ENCODE measurements at places on chromosomes 16 and 17.

GRCh38 chr17:56319531-56319930 lies 166.3 kb downstream of the ANKFN1 start:
- peak; percentile 63 for DNase-seq

DNA sequence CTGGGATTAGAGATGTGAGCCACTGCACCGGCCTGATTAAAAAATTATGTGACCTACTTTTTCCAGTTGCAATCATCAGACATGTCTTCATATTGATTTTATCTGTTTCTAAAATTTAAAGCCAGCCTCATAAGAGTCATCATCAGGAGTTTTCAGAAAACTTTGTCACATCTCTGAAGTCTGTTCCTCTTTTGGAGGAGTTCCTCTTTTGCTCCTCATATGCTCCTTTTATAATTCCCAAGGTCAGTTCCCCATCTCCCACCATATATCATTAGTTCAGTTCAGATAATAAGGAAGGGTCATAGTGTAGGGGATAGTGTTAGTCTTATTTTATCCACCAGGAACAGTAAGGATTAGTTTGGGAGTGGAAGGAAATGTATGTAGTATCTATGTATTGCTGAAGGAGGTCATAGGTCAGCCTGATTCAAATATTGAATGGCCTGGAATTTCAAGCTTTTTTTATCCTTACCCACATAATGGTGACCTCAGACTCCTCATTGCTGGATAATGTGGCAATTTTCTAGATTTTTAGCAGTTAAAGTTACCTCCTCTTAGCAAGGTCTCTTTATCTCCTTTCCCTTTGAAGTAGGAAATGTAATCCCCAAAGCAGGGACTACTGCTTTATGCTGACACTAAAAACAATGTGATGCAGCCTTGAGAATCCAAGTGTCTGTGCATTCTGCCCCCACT lies 13.8 kb upstream of the DUSP14 start:
- no peak for DNase-seq

DNA sequence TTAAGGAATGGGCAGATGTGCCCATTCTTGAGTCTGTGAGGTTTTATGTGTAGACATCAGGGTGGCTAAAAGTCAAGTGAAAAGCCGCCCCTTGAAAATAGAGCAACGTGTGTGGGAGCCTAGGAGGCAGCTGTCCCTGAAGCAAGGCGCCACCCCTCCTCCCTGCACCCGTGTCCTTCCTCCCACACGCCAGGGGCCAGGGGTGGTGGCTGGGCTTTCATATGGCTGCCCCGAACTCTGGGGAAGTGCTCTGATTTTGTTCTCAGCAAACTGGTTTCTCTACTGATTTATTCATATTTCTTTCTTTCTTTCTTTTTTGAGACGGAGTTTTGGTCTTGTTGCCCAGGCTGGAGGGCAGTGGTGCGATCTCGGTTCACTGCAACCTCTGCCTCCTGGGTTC lies 4.7 kb downstream of the ZNF750 start:
- DNase-seq = no peak

GRCh38 chr16:85062845-85063244 lies 35.2 kb downstream of the KIAA0513 start:
- no peak for DNase-seq

GRCh38 chr17:31798205-31798724 lies 60.8 kb downstream of the COPRS start:
- DNase-seq = no peak

DNA sequence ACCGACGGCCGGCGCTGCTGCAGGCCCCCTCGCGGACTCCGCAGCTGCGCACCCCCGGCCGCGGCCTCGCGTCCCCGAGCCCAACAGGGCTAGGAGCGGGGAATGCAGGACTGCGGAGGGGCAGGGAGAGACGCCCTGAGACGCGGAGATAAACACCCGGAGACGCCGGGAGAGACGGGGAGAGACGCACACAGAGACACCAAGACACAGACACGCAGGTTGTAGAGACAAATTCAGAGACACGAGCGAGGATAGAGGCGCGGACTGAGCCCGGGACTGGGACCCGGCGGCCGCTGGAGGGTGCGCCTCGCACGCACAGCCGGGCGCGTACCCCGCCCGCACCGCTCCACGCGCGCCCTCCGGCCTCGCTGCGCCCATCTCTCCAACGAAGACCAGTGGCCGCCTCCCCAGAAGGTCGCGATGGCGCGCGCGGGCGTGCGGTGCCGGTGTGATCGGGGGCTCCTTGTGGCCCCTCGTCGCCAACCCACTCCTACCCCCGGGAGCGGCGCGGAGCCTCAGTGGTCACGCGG lies 902 bp downstream of the STAC2 start:
- DNase-seq = no peak

DNA sequence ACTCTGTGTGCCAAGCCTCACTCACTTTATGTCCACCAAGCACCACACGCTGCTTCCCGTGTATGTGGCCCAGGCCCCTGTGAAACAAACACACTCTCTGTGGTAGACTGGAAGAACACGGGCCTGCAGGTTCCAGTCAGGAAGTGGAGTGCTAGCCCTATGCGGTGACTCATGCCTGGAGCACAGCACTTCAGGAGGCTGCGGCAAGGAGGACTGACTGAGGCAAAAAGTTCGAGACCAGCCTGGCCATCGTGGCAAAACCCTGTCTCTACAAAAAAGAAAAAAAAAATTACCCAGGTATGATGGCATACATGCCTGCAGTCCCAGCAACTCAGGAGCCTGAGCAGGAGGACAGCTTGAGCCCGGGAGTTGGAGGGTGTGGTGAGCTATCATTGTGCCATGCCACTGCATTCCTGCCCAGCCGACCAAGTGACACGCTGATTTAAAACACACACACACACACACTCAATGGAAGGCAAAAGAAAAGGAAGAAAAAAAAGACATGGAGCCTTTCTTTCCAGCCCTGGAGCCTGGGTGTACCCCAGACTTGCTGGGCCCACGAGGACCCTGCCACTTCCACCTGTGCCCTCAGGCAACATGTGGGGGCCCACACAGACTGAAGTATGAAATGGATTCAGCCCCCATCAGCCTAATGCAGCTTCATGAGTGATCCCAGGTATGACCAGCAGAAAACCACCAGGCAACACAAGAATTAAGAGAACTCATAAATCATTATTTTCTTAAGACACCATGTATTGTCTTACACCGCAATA lies 126.6 kb downstream of the ANKRD11 start:
- DNase-seq = no peak

DNA sequence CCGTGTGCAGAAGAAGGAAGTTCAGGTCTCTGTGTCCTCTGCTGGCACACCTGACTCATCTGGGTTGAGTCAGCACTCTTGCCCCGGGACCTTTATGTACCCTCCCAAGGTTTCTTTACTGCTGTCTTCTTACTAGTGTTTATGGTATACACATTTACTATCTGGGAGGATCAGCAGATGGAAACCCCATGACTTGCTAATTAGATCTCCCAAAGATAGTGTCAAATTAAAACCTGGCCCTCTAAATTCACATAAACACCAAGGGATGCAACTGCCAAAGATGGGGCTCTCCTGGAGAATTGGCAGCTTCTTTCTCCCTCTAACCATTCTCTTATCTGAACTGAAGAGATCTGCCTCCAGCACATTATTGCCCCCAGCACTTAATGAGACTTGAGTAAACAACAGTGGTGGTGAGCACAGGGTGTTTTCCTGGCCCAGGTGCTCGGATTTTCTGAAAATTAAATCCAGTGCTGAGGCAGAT lies 718.1 kb upstream of the SOX9 start:
- no peak for DNase-seq

- DNase-seq = no peak
Observed at GRCh38 chr17:5809056-5809455, 224.7 kb upstream of the NLRP1 start.

DNA sequence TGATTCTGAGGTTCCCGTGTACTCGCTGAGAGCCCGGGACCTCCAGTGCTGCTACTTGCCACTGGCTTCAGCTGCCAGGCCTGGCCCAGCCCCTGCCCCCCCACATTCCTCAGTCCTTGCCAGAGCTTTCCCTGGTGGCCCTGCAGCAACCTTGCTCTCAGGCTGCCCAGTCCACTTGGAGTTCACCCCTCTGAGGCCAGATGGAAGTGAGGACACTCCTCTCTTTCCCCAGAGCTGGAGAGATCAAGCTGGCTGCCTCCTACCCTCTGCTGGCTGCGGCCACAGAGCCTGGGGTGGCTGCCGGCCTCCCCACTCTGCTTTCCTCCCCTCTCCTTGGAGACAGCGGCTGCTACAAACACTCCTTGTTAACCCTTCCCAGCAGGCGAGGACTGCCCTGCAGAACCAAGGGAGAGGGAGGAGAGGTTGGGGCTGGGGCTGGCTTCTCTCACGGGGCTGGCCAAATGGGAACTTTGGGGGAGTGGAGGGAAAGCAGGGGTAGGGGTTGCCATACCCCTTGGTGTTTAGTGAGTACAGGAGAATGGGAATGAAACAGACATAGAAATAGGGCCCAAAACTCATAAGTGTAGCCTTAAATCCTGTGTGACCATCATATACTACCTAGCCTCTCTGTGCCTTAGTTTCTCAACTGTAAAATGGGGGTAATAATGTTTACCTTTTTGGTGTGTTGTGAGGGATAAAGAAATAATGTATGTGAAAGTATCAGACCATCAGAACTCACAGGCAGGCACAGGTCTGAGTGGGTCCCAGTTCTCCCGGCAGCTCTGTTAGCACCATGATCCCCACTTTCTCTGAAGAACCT lies at the start of gene GAS2L2:
Gene GAS2L2, minus strand, starts transcription at position 295 of the 820 bp plus-strand sequence. CDS start 389 bp downstream, outside the sequence.
- DNase-seq = no peak

DNA sequence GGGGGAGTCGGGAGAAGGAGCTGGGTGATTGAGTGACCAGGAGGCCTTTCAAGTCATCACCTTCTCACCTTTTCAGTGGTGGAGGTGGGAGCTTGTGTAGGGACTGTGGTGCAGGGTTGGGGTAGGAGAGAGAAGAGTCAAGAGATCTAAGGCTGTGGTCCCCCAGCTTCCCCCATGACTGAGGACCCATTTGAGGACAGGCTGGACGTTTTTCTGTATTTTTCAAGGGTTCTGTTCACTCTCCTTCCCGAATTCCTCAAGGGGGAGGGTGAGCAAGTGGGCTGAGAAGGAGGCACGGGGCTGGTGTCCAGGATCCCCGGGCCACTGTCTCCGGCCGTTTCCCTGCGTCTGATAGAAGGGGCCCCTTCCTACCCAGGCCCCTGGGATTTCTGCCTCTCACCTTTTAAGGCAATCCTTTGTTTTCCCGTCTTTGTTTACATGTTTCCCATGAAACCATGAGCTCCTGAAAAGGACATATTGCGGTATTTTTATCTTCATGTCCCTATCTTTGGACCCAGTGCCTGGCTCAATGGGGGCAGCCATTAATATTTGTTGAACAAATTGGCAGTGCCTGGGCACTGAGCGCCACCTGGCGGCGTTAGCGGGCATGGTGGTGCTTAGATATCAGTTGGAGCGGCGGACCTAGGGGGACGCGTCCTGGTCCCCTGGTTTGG lies 9.2 kb upstream of the CD300A start:
- DNase-seq = peak; percentile 28

DNA sequence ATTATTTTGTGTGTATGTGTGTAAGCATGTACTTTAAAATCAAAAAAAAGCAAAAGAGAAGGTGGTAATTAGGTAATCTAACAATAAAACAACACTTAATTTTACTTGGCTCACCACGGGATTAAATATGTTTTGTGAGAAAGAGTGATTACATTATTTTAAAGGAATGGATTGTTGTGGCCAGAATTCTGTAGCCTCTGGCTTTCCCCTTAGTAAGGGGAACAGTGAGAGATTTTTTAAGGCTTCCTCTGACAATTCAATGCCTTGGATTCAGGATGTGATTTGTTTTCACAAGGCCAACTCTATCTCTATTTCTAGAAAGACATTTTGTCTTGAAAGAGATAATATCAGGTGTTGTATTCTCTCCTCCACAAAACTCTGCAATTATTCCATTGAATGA lies 560.3 kb upstream of the CDH8 start:
- no peak for DNase-seq
